ENCODE measurements at places on chromosomes 4 and X. TPM values are rescaled to one million over a fixed set of nuclear protein-coding genes. Genes with fewer than 3 reads are reported as not detected.

DNA sequence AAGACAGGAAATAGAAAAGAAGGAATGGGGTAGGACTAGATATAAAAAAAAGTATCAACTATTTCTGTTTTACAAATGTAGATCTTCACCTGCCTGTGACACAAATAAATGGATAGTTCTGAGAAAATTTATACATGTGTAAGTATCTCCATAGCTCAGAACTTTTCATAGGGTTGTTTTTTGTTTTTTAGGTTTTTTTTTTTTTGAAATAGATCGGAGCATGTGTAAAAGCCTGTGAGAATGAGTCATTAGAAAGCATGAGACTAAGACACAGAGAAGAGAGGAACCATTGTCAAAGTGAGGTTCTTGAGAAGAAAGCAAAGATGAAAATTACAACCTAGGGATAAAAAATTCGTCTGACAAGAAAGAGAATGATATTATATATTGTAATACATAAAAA, 481.6 kb downstream of the PABPC4L start:
- no peak for DNase-seq

DNA sequence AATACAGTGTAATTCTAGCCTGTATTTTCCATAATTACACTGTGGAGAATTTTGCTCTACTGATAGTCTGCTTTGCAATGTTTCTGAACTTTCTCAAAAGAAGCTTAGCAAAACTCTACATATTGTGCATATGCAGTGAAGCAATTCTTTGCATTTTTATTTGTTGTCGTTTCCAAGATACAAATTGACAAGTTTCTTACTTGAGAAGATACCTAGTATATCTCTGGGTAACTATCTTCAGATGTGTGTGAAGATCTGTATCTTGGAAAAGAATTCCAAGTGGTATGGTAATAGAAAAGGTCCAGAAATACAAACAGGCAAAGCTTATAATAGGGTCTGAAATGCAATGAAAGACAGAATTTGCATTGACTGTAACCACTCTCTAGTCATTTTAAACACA, 1119.8 kb upstream of the INTU start:
- DNase-seq: no peak

- no peak for DNase-seq
Measured at GRCh38 chrX:20995829-20996228, 378.4 kb upstream of the CNKSR2 start.

DNA sequence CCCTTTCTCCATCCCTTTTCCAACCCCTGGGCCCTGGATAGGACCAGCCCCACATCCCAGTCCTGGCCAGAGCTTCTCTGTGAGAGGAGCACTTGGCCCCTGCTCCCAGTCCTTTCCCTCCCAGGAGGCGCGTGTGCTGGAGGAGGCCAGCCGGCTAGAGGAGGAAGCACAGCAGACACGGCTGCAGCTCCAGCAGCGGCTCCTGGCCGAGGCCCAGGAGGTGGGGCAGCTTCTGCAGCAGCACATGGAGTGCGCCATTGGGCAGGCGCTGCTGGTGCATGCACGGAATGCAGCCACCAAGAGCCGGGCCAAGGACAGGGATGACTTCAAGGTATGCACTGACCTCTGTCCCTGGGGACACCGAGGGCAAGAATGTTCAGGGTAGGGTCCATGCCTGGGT, 87.5 kb downstream of the EVC start:
- DNase-seq: no peak

The CT47B1 gene
- total RNA-seq: not detected

GRCh38 chrX:78658414-78658813, 714 bp downstream of the RTL3 start:
- no peak for DNase-seq

- no peak for DNase-seq
Measured at GRCh38 chr4:59597536-59598329, 1602.4 kb upstream of the ADGRL3 start.

The LRBA gene
- 64.4 TPM for total RNA-seq

DNA sequence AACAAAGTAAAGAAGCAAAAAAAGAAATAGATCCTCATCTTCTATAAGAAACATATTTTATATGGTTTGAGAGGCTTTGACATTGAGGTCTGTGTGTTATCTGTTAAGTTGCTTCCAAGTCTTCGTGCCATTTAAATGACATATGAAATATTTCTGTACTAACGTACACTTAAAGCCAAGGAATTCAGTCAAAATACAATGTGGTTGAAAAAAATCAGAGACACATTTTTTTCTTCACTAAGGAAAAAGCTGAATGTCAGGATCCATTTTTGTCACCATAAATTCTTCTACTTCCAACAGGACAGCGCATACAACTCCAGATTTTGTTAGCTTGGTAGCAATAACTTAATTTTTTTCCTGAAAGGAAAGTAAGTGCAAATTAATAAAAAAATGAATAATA, 168.5 kb downstream of the FAT4 start:
- no peak for DNase-seq

DNA sequence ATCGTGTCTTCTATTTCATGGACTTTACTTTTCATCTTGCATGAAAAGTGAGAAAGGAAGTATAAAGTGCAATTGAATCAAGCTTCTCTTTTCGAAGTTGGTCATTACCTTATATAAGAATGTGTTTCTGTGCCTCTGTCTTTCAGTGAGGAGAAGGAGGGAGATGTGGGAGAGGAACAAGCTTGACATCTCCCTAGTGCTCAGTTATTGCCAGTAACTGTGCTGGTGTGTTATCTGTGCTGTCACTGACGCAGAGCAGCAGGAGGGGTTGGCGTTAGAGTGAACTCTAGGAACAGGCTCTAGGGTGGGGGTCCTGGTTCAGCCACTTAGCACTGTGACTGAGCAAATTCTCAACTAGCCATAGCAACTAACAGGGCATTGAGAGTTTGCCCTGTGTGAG, 34.0 kb upstream of the TBC1D9 start:
- no peak for DNase-seq

DNA sequence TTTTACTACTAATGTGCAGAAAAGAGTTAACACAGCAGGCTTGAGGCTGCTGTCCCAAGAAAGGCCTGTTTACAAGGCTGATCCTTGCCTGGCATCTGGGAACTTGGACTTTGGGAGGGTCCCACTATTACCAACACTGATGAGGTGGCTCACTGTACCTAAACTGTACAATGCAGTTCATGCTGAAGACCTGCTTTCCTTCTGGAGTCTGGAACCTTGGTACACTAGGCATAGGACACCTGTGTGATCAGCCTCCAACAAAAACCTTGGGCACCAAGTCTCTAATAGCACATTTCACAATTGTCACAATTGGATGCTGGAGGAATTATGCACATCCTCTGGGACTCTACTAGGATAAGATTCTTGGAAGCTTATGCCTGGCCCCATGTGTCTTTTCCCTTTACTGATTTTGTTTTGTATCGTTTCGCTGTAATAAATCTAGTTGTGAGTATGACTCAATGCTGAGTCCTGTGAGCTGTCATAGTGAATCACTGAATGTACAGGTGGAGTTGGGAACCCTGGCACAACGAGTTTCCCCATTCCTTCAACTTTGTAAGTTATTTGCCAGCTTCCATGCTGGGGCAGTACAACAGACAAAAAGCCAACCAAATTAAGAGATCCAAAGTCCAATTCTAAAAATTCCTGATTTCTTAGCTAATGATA, 45.9 kb downstream of the TEC start:
- DNase-seq: no peak

DNA sequence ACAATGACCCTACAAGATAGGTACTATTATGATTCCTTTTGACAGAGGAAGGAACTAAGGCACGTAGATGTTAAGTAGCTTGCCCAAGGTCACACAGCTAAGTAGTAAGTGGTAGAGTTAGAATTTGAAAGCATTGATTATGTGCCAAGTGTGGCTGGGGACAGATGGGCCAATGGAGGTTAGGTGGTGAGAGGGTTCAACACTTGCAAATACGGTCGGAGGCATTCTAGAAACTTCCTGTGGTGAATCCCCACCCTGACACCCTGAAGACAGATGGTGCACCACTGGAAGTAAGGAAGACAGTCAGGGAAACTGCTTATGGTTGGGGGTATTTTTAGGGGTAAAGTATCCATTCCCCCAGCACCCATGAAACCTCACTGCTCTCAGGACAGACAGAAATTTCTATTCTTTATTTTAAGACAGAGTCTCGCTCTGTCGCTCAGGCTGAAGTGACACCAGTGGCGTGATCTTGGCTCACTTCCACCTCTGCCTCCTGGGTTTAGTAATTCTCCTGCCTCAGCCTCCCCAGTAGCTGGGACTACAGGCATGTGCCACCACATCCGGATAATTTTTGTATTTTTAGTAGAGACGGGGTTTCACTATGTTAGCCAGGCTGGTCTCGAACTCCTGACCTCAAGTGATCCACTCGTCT, 142.5 kb downstream of the RASL11B start:
- no peak for DNase-seq

DNA sequence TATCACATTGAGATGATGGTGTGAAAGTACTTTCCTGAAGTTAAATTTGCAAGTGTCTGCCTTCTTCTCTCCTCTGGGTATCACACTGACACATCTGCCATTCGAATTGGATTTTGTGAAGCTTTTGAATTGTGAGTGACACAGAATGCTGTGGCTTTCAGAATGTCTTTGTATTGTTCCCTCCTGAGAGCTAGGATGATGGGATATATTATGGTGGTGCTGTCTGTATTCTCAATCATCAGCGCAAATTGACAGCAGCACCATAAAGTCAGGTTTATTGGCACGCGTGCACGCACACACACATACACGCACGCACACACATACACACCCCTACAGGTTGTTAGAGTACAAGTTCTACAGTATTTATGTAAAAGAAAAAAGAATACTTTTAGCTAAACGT, 143.3 kb downstream of the AWAT2 start:
- no peak for DNase-seq

DNA sequence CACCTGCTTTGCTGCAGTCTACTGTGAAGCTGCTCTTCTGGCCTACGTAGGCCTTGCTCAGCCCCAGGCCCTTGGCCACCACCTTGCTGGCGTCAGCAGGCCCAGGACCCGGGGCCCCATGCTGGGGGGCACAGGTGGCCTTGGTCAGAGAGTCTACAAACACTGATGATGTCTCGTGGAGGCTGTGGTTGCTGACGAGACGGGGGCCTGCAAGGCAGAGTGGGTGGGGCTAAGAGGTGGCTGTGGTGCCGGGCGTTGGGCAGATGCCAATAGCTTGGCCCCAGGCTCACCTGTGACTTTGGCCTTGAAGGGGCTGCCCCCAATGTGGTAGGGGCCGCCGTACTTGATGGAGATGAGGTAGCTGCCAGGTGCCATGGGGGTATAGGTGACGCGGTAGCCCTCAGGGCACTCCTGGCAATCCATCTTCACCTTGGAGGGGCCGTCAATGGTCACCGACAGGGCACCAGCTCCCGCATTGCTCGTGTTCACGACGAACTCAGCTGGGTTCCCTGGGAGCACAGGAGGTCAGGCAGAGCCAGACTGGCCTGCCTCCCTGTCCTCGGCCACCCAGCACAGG, 25.0 kb downstream of the FLNA start:
- DNase-seq: no peak

The USP11 gene
- 59.0 TPM for total RNA-seq

DNA sequence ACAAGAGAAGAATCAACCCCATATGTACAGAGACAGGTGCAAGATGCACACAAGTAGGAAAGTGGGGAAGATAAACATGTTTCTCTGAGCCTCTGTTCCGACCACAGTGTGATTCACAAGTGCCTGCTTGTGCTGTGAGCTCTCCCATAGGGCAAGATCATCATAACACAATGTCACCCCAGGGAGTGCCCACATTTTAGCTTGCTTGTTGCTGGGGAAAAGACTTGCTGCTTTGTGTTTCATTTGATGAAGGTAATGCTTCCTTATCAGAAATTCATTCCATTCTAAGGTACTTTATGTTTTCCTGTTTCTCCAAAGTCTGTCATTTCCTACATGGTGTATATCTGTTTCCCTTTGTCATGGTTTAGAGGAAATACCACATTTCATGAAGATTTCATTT, 304.5 kb upstream of the DIPK2B start:
- DNase-seq: no peak

- DNase-seq: no peak
Measured at GRCh38 chrX:129689796-129690195, 35.0 kb upstream of the APLN start.

GRCh38 chr4:4719436-4719835, 140.0 kb upstream of the MSX1 start:
- no peak for DNase-seq

- peak; percentile 51 for DNase-seq
Measured at GRCh38 chr4:185820146-185821028, 8.4 kb upstream of the SORBS2 start.

DNA sequence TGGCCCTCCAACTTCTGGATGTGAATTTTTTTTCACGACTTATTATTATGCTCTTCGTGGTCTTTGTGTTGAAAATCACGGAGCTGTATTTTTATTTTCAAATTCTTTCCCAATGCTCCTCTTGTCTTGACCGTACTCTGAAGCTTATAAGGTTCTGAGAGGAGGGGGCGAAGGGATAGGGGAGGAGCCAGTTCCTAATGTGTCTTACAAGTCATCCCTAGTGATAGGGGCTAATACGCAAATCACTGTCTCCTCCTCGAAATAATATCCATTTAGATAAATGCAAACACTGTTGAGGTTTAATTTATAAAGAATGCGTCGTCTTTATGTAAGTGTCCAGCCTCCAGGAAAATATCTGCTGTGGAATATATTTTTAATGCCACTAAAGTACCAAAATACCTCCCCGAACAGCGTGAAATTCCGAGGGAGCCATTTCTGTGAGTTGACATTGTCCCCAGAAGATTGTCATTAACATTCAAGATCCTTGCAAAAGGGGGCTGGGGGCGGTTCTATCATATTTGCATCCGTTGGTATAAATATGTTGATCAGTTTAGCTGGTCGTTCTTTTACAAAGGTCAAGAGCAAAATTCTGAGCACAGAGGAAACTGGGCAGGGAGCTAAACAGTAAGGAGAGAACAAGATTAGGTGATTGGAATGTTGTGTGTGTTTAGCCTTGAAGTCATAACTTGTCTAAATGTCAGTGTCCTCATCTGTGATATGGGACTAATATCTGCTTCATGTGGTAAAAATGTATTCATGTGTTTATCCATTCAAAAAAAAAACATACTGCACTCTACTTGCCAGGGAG, 3.7 kb upstream of the FAT1 start:
- no peak for DNase-seq

DNA sequence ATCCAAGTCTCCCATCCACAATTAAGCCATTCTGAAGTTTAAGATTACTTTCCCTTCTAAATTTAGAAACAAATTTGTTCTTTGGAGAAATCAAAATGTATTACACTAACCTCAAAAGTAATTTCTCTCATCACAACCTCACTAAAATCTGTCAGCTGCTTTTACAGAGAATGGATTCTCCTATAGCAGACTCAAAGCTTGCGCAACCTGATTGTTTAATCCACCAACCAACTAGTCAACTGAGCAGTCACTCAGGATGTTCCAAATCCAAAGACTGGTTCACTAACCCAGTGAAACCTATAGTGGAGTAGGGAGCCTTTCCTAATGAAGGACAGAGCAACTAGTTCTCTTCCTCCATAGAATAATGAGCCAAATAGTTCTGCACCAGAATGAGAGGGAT, 44.3 kb downstream of the RCHY1 start:
- no peak for DNase-seq

GRCh38 chrX:150762258-150763165, 69.3 kb downstream of the MTMR1 start:
- no peak for DNase-seq

DNA sequence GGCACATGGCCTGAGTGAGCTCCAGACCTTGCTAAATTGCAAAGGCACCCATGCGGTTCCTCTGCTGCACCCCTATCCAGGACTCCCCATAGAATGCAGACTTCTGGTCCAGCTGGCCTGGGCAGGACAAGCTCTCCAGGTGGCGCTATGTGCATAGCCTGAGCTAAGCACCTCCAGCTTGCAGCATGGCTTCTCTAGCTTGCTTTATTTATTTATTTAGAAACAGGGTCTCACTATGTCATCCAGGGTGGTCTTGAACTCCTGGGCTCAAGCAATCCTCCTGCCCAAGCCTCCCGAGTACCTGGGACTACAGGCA, 5.5 kb upstream of the WFS1 start:
- DNase-seq: peak; percentile 58

- no peak for DNase-seq
Measured at GRCh38 chr4:127120441-127121090, 512.2 kb upstream of the INTU start.
